ENCODE measurements at places on chromosomes 11 and 22.

DNA sequence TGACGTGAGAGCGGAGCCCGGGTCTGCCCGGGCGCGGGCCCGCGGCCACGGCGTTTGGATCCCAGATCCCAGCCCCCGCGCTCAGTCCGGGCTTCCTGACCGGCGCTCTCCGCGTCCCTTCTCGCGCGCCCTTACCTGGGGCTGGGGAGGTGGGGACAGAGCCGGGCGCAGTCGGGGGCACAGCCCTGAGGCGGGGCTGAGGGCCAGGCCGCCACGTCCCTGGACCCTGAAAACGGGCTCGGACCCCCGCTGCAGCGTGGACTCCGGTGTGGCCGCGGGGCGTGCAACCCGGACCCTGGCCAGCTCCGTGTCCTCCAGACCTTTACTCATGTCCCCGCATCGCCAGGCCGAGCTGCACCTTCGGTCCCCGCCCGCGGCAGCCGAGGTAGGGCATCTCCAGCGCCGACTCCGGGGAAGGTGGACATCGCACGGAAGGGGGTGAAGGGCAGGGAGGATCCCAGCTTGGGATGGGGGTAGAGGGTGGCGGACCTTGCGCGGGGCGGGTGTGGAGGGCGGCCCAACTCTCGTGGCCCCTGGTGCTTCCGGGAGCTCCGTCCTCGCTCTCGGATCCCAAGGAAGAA is 9.9 kb upstream of the AIFM3 start:
- no peak for DNase-seq

DNA sequence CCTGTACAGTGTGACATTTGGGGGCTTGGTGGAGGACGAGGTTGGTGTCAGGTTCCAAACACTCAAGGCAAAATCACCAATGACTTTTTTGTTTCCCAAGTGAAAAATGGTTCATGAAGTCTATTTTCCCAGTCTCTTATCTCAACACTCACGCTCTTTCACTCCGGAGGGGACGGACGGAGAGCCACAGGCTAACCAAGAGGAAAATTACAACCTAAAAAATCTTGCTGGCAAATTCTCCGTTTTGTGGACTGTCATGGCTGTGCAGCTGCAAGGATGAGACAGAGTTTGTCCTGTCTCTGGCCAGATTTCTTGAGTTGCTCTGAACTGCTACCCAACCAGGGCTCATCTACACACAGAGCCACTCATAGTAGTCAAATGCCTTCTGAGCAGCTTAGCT is 101.2 kb downstream of the ABTB2 start:
- DNase-seq: no peak

DNA sequence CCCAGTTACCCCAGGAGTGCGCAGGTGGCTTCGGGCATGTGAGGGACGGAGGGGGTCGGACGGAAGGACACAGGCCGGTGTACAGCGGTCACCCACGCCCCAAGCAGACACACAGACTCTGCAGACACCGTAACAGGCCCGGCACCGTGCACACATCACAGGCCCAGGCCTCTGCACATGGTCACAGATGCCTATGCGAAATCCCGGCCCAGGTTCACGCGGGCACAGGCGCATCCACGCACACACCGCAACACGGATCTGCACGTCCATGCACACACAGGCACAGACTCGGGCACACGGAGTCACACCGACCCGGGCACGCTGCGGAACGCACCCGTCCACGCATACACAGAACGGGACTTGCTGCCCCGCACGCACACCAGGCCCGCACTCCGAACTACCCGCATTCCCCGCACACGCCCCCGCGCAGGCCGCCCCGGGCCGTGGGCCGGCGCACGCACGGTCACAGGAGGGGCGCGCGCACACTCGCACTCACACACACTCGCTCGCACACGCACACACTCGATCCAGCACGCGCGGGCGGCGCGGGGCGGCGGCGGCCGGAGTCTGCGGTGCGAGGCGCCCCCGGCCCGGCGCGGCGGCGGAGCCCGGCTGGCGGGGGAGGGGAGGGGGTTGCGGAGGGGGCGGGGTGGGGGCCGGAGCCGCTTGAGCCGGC is at the start of gene MGAT3:
TSS of gene MGAT3 (plus strand) at position 491 of the 676 bp plus-strand sequence. CDS start 30,336 bp downstream, outside the sequence.
- DNase-seq: no peak

DNA sequence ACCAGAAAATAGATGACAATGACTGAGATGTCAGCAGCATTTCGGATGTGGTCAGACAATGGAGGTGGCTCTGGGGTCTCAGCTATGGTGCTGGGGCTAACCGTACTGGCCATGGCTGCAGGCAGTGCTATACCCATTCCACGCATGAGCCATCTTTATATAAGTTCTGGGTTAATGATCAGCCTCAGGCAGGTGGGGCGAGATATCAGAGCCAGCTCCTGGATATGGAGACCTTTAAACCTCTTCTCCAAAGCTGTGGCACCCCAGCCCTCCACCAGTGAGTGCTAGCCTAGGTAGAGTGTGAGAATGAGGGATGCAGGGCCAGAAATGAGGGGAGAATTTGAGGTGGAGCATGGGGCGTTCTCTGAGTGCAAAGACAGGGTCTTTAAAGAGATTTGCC is at the start of gene SLC5A4:
TSS of gene SLC5A4 (minus strand) at position 131 of the 400 bp plus-strand sequence. CDS start at position 113, 18 bp downstream.
- no peak for DNase-seq

GRCh38 chr11:33588056-33588455 is 112.6 kb downstream of the C11orf91 start:
- no peak for DNase-seq

DNA sequence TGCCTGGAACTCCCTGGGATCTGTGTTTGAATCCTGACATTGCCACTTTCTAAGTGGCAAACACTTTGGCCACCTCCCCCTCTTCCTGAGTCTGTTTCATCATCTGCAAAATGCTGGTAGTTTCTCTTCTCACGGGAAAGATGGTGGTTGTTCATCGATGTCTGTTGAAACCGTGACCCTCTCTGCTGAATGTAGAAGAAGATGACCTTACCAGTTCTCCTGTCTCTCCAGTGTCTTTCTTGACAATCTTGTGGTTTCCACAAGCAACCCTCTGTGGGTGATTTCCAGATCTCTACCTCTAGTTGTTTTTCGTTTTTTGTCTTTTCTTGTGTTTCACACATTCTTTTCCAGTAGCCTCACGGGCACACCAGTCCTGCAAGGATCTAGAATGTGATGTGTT is 27.5 kb downstream of the ZBTB16 start:
- DNase-seq: no peak

DNA sequence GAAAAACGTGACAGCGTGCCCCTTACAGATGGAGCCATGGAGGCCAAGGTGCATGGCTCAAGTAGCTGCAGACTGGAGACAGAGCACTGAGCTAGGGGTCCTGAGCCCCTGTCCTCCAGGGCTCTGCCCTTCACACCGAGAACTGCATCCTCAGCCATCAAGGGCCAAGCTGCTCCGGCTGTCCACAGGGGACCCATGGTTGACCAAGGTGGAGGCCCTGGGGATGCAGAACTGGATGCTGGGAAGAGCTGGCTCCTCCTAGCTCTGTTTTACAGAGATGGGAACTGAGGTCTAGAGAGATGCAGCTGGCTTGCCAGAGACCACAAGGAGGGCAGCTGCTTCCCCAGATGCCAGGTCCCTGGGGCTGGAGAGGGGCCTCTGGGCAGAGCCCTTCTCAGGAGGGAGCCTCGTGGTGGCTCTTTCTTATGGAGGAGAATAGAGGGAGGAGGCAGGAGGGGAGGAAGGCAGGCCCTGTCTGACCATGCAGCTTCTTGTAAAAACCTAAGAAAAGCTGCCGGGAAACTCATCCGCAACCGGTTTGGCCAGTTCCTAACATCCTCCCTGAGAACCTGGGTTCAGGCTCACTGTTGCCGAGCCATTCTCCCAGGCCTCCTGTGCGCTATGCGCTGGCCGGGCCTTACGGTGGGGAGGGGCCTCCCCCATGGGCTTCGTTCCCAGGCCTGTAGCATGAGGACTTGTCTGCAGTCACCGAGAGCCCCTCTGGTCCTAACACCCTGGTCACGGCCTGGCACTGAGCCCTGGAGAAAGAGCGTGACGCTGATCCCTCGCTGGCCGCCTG is 80.6 kb downstream of the WNT7B start:
- no peak for DNase-seq

DNA sequence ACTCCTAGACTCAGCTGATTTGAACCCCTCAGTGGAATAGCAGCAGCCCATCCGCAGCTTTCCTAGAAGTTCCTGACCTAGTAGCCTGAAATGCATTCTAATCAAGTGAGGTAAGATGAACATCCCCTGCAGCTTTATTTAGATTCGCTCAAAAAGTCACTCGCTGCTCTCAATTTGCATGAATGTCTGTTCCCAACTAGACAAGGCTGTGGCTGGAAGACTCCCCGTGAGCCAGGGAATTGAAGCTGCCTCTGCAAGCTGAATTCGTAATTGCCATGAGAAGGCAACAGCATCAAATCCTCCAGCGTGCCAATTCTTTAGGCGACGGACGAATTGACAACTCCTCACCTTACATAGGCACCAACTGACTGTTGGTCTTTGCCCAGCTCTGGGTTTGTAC is 17.1 kb upstream of the SCN3B start:
- DNase-seq: no peak

DNA sequence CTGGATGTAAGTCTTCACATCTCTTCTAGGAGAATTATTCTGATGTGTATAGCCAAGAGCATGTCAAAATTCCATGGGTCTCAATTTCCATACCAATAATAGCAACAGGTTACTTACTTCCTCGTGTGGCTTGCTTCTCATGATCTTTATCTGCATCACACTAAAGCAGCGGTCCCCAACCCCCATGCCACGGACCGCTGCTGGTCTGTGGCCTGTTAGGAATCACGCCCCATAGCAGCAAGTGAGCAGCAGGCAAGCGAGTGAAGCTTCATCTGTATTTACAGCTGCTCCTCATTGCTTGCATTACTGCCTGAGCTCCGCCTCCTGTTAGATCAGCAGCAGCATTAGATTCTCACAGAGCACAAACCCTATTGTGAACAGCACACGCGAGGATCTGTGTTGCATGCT is 28.9 kb upstream of the SLC25A1 start:
- no peak for DNase-seq

GRCh38 chr11:826836-827145 is 928 bp upstream of the CRACR2B start:
- no peak for DNase-seq

- DNase-seq: no peak
Observed at GRCh38 chr11:112826026-112826425, 135.2 kb upstream of the NCAM1 start.

DNA sequence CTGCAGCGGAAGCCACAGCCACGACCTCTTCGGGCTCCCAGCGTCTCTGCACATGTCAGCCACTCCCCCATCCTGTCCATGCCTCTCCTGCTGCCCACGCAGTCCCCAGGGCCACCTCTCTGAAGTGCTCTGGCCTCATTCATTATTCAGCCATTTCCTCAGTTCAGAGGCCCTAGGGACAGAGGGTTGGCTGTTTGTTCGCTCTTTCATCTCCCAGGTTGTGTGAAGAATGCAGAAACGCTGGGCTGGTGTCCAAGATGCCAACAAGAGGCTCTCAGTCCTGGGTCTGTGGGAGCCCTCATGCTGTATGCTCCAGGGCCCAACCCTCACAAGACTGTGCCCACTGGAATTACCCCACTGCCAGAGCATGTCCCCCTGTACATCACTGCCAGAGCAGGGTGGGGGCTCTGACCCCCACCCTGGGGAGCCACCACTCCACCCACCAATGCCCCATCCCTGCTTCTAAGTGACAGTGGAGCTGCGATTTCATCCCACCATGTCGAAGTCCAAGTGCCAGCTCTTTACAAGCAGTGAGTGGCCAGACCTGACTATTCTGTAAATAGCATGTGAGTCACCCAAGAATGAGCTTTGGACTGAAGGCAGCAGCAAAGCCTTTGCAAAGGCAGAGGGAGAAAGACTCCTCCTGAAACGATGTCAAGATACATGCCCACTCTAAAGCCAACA is 209.6 kb downstream of the BUD13 start:
- DNase-seq: no peak

DNA sequence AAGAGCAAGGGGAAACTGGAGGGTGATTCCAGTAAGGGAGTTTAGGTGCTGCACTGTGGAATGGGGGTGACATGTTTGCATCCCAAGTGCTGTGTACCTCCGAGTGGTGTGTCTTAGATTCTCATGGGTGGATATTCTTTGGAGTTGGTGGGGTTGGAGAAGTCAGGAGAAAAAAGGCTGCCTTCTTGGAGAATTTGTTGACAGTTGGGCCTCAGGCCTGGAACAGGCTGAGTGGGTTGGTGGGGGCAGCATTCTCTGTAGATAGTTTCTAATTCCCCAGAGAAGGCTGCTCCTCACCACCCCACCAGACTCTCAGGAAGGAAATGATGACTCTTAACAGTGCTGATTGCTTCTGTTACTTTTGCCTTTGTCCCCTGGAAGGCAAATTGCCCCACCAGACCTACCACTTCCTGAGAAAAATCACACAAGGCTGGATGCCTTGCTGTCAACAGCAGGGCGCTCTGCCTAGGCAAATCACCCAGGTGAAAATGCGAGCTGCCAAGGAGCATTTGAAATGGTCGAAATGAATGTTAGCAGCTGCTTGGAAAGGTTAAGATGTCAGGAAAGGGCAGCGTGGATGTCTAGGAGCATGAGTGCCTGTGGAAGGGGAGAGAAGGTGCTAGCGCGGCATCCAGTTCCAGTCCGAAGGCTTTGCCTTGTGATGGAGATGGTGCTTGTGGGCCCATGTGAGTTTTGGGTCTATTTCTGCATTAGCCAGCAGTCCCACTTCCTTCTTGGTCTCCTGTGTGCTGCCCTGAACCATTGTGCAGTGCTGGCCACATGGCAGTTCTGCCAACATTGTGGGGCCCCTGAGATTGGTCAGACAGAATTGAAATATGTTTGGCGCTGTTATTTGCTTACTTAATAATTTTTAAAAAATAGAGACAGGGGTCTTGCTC is 29.7 kb upstream of the SORL1-AS1 start:
- DNase-seq: no peak

- no peak for DNase-seq
Observed at GRCh38 chr22:47914481-47915097, 1152.1 kb downstream of the TBC1D22A start.

- DNase-seq: no peak
Observed at GRCh38 chr11:58742140-58742539, 10.4 kb upstream of the GLYAT start.

- no peak for DNase-seq
Observed at GRCh38 chr22:30309951-30310741, 16.6 kb downstream of the TBC1D10A start.

- DNase-seq: no peak
Observed at GRCh38 chr11:18371279-18371678, 23.1 kb upstream of the LDHA start.

DNA sequence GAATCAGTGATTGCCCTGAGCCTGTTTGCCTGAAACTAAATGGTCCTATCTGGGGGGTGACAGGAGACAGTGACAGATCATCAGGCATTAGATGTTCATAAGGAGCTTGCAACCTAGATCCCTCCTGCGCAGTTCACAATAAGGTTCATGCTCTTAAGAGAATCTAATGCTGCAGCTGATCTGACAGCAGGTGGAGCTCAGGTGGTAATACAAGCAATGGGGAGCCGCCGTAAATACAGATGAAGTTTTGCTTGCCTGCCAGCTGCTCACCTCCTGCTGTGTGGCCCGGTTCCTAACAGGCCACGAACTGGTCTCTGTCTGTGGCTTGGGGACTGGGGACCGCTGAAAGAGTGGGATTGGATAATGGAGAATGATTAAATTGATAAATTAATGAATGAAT is 14.0 kb downstream of the NOX4 start:
- DNase-seq: no peak

GRCh38 chr22:25485626-25486545 is 78.6 kb upstream of the GRK3 start:
- no peak for DNase-seq

- DNase-seq: no peak
Observed at GRCh38 chr11:95135155-95135554, 45.5 kb downstream of the ENDOD1 start.

- DNase-seq: no peak
Observed at GRCh38 chr11:125586623-125587022, 6.0 kb upstream of the STT3A start.
